Neuronal stem cell (in vitro differentiated cells): ENCODE measurements at places on chromosomes 13 and 19.
A peak's percentile ranks its signal among the peaks of the same experiment; 100 is the strongest.

DNA sequence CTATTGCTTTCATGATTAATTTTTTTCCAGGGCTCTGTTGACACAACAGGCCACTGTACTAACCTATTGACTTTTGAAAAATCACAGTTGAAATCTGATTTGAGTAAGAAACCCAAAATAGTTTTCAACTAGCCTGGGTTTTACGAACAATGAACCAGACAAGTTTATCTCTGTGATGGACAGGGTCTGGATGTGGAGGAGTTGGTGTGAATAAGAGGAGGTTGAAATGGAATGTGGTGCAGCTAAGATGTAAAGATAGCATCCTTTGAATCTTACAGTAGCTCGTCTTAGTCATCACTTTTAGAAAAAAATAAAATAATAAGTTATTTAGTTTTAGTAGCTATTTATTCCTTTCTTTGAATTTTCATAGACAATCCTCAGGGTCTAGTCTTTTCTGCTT, 8.3 kb upstream of the OXGR1 start:
- DNase-seq: no peak

- DNase-seq: peak; percentile 51
These were observed 108.6 kb upstream of the DOCK9 start for GRCh38 chr13:99086267-99087097.

GRCh38 chr19:57249329-57249728, 8.9 kb downstream of the ZNF805 start:
- DNase-seq: no peak

DNA sequence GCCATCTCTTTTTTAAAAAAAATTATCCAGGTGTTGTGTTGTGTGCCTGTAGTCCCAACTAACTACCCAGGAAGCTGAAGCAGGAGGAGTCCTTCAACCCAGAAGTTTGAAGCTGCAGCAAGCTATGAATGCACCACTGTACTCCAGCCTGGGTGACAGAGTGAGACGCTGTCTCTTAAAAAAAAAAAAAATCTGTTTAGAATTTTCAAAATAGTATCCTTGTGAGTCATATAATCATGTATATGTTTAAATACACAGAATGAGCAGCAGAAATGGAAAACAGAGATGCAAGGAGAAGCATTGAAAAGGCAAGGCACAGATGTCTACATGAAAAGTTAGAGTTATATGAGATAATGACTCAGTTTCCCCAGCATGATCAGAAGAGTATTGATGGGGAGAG, 31.2 kb downstream of the SYDE1 start:
- DNase-seq: no peak

DNA sequence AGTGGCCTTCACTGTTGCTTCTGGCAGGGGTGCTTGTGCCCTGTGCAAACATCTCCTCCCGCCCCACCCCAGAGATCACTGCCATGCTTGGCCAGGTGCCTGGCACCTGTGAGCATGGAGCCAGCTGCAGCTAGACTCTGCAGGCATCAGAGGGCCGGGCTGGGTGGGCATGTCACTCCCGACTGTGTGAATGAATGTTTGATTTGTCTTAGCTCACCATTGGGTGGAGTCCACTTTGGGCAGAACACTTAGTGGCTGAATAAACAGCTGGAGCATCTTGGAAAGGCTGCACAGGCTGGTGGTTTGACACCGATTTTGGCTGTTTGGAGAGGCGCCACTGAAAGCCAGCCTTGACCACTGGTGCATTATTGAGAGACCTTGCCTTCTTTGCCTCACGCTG, 267.3 kb downstream of the DLEU7 start:
- no peak for DNase-seq

DNA sequence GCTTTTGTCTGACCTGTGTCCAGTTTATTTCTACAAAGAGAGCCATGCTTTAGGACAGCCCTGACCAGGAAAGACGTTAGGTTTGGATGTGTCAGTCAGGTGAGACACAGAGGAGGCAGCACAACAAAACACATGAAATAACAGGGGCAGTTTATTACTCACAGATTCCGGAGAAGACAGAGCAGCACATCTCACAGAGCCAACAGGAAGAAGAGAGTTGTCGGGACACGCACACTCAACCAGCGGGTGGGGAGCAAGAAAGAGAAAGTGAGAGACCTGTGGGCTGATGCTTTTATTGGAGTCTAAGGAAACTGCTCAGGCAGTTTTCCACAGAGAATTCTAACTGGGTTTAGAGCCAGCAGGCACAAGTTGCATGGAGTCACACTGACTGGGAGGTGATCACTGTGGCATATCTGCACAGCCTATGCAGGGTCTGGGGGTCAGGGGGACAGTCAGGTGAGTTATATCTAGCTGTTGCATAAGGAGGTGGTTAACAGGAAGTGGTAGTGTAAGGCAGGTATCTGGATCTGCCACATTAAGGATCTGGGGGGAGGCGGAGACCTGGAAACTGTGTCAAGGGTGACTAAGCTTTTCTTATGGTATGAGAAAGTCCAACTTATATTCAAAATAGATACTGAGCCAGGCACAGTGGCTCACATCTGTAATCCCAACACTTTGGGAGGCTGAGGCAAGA, 24.1 kb upstream of the CEACAM20 start:
- no peak for DNase-seq

DNA sequence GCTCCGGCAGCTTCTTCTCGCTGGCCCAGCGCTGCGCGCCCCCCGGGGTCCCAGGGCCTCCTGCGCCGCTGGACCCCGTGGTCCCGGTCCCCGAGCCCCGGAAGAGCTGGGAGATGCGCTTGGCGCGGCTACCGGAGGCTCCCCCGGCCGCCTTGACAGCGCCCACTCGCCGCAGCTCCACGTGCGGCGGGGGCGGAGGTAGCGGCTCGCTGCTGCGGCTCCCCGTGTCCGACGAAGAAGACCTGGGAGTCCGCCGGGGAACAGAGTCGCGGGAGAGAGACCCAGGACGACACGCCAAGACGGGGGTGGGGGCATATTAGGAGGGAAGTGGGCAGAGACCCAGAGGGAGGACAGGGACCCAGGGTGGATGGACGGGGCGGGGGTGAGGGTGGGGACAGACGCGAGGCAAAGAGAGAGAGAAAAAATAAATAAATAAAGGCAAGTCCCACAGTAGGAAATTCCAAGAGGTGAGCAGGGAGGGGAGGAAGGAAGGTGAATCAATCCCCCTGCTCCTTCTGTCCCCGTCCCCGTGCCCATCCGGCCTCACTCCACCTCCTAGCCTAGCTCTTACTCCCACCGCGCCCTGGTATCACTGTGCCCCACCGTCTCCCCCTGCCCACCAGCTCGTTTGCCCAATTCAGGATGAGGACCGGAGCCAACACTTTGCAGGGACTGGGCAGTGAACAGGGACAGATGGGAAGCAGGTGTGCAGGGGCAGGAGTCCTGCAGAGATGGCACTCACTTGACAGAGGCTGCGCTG, 826 bp downstream of the RASIP1 start:
- DNase-seq: no peak

DNA sequence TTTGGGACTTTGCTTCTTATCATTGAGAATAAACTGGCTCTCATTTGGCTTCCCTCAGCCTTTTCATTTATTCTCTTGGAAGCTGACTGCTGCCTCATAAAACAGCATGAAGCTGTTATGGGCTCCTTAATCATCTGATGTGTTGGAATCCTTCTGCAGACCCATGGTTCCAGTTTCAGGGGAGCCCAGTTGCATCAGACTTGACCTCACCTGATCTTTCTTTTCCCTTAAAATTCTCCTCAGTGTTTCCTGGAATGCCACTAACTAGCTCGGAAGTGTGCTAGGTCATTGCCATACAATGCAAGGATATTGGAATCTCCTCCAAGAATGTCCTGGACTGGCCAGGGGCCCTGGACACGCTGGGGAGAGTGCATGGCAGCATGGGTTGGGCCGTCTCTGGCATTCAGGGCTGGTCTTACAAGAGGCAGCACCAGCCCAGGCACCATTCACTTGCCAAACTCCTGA, 158.7 kb downstream of the FLT1 start:
- DNase-seq: no peak

GRCh38 chr13:76741624-76742023, 144.6 kb downstream of the KCTD12 start:
- no peak for DNase-seq

DNA sequence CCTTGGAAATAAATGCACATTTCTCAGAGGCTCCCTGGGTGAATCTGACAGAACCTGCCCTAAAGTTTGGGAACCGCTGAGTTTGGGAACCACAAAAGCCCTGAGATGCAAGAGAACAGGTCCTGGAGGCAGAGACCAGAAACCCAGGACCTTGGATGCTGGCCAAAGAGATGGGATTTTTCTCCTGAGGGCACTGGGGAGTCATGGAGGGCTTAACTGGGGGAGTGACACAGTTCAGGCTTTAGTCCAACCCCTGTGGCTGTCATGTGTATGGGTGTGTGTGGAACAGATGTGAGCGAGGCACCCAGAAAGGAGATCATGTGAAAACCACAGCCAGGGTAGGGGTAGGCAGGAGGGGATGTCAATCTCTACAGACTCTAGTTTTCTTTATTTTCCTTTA, 3.9 kb upstream of the NCCRP1 start:
- DNase-seq: no peak

DNA sequence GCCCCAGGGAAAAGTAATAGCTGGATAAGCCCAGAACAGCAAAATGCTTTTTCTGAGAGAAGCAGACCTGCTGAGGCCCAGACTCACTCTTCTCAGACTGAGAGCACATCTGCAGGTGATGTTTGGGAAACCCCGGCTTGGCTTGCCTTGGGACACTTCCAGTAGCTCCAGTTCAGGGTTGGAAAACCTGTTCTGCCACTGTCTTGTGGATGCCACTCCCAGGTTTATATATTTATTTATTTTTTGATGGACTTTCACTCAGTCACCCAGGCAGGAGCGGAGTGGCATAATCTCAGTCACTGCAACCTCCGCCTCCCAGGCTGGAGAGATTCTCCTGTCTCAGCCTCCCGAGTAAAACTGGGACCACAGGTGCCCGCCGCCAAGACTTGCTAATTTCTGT, 8.0 kb upstream of the SMARCA4 start:
- DNase-seq: no peak

DNA sequence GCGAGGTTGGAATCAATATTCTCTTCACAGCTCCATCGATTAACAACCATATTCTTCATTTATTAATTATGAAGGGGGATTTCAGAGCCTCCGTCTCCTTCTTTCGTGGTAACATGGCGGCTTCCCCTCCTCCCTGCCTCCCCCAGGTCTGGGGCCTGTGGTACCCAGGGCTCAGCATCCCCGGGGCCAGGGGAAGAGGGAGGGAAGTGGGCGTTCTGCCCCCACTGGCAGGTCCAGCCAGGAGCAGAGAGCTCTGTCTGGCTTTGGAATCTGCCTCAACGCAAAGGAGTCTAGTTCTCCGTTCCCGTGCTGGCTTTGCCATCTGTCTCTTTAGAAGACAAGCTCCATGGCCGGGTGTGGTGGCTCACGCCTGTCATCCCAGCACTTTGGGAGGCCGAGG, 37.8 kb upstream of the ONECUT3 start:
- no peak for DNase-seq

GRCh38 chr19:18969931-18970659, 29.1 kb upstream of the HOMER3 start:
- DNase-seq: no peak

DNA sequence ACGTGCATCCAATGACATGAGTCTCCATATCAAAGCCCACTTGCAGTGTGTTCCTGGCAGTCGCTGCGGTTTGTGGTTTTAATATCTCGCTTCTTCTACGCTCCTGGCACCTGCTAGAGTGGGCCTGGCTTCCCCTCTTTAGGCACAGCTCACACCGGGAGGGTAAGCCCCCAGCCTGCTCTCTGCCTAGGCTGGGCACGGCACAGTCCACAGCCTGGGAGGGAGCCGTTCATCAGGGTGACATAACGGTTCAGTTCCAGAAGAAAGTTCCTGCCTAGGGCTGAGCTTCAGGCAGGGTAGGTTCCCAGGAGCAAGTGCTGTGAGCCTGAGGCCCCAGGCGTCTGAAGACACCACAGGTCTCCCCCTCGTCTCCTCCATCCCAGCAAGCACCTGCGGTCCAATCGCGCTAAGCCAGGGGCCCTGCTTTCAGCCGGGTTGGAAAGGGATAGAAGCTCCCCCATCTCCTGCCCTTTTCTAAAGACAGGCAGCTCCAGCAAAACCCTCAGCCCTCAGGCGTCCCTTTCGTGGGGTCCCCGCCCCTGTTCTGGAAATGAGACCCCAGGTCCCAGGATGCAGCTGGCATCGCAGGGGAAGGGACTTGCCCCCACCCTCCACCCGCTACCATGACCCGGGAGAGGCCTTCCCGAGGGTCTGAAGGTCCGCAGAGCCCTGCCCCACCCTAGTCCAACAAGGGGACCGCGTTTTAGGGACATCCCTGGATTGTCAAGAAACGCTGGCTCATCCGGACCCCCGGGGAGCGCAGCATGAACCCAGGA, 121.6 kb upstream of the ZNF507 start:
- no peak for DNase-seq

DNA sequence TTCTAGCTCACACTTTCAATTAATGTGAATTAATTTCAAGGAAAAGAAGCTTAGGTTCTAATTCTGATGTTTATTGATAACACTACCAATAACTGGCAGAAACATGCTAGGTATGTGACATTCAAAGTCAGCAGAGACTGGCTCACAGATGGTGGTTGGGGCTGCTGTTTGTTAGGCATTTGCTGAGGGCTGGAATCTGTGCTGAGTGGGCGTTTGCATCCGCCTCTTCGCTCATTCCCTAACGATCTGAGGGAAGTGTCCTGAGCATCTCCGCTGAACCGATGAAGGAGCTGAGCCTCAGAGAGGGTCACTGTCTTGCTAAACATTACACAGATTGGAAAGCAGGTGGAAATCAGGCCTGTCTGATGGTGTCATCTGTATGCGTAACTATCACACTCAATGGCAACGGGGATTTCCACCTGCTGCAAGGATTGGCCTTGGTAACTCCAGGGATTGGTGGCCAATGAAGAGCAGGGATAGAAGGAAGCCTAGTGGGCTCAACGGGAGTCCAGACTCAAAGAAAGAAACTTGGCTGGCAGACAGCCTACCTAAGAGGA, 338.9 kb downstream of the TEX29 start:
- no peak for DNase-seq

DNA sequence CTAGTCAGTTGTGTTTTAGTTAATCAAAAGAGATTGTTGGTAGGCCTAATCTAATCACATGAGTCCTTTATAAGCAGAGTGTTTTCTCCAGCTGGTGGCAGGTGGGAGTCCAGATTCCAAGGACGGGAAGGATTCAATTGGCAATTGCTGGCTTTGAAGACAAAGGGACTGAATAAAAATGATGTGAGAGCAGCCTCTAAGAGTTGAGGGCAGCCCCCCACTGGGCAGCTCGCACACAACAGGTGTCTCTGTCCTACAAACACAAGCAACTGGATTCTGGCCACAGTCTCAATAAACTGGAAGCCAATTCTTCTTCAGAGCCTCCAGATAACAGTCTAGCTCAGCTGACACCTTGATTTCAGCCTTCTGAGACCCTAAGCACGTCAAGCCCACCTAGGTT, 915.2 kb downstream of the PCDH9 start:
- no peak for DNase-seq

- DNase-seq: no peak
These were observed 13.8 kb upstream of the ZNF83 start for GRCh38 chr19:52651956-52652355.

GRCh38 chr19:23817519-23817918, 58.8 kb upstream of the ZNF681 start:
- no peak for DNase-seq
